ENCODE measurements at places on chromosomes 7 and 10.

DNA sequence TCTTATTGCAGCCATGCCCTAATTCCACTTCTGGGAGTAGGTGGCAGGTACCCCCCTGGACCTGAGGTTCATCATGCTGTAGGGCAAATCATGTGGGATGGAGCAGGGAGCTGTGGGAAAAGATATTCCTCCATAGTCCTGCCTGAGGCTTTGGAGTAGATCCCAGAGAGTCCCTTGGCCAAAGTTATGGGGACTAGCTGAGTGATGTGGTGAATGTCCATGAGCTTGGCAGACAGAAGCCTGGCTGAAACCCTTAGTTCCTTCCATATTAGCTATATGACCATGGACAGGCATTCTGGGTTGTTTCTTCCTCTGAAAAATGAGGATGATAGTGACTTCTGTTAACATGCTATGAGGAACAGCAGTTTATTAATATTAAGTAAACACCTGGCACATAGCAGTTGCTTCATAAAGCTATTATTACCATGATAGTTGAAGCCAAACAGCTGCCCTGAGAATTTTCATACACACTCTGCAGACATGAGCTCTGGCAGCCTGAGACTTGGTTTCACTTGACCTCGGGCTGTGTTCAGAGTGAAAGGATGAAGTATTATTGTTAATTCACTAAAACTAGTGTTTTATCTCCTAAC, 15.0 kb upstream of the IMPDH1 start:
- DNase-seq = no peak

DNA sequence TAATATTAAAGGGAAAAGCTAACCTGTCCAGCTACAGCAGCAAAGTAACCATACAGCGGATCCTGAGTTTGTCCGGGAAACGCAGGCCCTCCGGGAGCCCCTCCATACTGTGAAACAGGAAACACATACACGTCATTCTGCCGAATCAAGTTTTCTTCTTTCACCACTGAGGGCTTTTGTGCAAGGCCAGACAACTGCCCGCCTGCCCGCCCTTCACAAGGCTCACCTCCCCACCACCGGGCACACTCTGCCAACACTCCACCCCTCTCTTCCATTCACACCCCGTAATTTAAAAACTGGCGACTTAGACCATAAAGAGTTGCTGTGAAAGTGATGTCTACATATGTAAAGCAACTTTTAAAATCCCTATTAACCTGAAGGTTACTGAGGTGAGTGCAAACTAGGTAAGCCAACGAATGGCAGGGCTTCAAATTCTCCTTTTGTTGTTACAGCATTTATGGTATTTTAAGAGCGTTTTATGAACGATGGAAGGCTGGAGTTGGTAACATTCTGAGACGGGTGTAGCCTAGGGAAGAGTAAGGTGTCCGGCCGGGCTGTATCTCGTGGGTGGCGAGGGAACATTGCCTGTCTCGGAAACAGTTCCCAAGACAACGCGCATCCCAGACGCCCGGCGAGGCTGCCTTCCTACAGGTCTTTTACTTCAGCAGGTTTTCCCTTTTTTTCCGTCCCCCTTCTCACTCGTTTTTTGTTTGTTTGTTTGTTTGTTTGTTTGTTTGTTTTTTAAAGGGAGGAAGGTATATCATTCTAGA, 817 bp downstream of the SRI start:
- peak; percentile 25 for DNase-seq

DNA sequence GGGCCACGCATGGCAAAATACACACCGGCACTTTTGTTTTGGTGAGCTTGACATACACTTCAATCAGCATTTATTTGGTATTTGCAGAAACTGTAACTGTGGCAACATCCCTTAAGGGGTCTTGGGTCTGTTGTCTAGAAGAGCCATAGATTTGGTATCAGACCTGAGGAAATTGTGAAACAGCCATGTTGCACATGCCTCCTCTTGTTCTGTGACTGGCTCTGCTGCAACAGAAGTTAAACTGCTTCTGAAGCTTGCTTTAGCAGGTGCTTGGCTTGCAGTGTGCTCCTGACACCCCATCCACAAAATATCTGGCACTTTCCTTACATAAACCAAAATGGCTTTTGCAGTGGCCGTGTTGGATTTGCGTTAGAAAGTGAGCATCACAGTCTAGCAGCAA, 247.3 kb downstream of the GATA3 start:
- no peak for DNase-seq

GRCh38 chr7:16212610-16213009, 208.7 kb downstream of the CRPPA start:
- no peak for DNase-seq

DNA sequence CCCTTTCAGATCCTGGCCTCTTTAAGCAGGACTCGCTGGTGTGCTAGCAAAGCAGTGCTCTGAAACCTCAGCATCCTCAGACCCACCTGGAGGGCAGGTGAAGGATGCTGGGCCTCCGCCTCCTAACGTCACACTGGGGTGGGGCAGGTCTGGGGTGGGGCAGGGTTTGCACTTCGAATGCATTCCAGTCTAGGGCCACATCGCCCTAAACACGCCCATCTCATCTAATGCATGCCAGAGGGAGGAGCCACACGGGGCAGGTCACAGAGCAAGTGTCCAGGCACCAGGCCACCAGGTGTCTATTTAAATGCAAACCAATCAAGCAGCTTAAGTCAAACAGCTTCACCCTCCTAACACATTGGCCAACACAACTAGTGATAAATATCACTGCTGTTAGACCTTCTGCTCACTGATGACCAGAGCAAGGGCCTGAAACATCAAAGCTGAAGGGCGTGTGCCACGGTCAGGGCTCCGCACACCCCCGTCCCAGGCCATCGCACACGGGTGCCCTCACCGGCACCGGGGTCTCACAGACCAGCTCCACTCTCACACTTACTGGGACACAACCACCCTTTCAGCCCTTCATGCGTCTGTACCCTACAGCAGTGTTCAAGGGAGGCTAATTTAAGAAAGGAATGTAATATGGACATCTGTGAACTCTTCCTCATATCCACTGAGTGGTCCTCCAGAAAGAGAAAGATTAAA, 47.1 kb downstream of the DIP2C start:
- no peak for DNase-seq

Measured in A549 (cell line).